ENCODE measurements at places on chromosomes 3 and 15. TPM values are rescaled to one million over a fixed set of nuclear protein-coding genes. Genes with fewer than 3 reads are reported as not detected.

CHRM5 gene
- polyA plus RNA-seq: 0.10 TPM

SMCO1 gene
- polyA plus RNA-seq: 0.08 TPM

LMAN1L gene
- polyA plus RNA-seq: not detected

COL7A1 gene
- polyA plus RNA-seq: 13.9 TPM

PLD1 gene
- polyA plus RNA-seq: 9.4 TPM

TLR9 gene
- 0.23 TPM for polyA plus RNA-seq

CDCP1 gene
- polyA plus RNA-seq: 2.0 TPM
